Kidney epithelial cell (primary cell): ENCODE measurements at places on chromosomes 6 and 20.

GRCh38 chr20:54535033-54535432 is 59.6 kb downstream of the DOK5 start:
- no peak for DNase-seq

GRCh38 chr6:109342506-109342905 is 39.8 kb downstream of the CD164 start:
- no peak for DNase-seq

DNA sequence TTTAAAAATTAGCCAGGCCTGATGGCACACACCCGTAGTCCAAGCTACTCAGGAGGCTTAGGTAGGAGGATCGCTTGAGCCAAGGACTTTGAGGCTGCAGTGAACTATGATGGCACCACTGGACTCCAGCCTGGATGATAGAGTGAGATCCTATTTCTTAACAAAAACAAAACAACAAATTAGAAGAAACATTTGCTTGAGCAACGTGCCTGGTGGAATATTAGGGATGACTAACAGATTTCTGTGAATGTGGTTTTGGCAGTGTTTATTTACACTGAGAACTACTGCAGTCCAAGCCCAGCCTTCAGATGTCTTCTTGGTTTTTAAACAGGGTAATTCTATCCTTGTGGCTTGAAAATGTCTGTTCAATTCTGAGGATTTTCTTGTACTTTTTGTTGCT is 9.2 kb downstream of the PPP1R3G start:
- DNase-seq: peak; percentile 75

DNA sequence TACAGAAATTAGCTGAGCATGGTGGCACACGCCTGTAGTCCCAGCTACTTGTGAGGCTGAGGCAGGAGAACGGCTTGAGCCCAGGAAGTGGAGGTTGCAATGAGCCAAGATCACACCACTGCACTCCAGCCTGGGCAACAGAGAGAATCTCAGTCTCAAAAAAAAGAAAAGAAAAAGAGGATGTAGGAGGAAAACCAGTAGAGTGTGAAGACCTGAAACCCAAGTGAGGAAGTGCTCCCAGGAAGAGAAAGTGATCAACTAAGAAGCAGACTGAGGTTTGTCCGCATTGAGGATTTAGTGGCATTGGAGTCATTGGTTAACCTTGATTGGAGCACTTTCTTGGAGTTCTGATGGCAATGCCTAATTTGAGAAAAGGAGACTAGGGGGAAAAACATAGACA is 20.6 kb upstream of the TASP1 start:
- no peak for DNase-seq

DNA sequence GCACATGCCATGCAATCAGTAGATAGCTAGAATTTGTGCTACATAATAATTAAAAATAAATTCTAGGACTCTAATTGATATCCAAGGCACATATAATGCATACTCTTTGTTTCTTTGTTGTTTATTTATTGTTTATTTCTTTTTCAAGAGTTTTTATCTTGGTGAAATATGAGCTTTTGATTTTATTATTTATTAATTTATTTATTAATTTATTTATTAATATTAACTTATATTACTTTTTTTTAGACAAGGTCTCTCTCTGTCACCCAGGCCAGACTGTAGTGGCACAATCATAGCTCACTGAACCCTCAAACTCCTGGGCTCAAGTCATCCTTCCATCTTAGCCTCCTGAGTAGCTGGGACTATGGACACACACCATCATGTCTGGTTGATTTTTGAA is 519.9 kb downstream of the HAO1 start:
- no peak for DNase-seq

DNA sequence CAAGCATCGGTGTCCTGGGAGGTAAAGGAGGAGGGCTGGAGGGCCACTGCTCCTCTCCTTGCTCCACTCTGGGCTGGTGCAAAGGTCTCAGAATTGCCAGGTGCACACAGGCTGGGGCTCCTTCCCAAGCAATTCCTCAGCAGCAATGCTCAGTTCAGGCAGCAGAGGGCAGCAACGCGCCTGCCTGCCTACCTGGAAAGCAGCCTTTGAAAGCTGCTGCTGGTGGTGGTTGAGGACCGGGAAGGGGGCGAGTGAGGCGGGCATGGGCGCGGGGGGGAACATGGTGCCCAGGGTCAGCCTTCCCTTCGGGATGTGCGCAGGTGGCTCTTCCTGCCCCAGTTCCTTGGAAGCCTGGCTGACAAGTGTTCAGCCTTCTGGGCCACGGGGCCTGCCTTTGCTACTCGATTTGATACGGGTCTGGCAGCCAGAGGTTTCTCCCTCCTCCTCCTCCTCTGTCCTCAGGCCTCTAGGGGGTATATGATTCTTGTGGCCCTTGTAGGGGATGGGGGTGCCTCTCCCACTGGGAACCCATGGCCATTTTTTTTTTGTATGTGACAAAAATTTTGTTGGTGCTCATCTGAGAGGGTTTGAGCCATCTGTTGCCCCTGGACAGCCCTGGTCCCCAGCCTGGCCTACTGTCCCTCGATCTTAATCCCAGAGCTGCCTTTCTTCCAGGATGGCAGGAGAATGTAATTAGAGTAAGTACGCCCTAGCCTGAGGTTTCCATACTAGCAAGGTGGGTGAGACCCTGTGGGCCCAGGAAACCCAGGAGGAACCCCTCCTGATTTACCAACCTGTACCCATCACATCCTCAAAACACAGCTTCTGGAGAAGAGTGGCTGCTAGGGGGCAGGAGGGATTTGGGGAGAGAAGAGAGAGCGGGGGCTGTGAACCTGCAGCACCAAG is 20.1 kb downstream of the MRPS18A start:
- no peak for DNase-seq

DNA sequence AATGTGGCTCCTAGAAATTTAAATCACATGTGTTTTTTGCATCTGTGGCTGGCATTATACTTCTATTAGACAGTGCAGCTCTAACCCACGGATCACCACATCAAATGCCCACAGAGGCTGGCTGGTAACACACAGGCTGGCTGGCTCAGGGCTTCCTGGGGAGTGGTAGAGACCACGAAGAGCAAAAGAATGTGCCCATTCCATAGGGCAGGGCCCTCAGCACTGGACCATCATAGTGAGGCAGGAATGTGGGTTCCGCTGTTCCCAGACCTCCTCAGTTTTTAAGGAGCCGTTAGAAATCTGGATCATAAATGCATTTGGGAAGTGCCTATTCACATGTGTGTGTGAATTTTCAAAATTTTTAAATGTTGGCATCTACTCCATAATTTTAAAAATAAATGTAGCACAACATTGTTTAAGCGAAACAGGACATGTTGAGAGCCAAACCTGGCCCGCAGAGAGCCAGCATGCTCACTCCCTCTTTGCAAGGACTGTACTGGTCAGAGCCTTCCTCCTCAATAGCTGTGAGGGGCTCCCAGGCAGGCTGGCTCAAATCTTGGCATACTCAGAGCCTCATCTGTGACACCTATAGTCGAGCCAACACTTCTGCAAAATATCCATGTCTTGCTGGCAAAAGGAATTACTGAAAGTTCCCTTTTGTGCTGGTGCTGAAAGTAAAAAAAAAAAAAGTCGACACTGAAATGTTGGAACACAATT is 190.5 kb downstream of the FNDC1 start:
- no peak for DNase-seq

- no peak for DNase-seq
These were observed 9.8 kb upstream of the TOX2 start for GRCh38 chr20:43904827-43905177.

- DNase-seq: no peak
These were observed 775.8 kb upstream of the FLRT3 start for GRCh38 chr20:15113144-15113773.

GRCh38 chr6:154157082-154157481 is 118.0 kb downstream of the OPRM1 start:
- DNase-seq: no peak

DNA sequence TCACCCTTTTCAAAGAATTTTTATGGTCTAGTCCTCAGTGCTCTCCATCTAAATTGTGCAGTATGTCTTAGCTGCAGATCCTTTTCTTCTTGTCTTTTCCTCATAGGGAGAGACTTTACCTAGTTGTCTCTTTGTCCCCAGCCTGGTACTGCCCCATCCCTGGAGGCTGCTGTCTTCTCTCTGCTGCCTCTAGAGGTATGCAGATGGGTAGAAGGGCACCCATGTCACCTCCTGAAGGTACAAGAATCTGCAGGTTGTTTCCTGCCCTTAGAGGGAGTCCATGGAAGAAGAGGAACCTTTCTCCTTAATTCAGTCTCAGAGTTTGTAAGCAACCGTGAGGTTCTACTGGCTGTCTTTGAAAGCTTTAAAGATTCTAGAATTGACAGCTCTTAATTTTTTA is 39.1 kb downstream of the MCM8 start:
- DNase-seq: no peak

DNA sequence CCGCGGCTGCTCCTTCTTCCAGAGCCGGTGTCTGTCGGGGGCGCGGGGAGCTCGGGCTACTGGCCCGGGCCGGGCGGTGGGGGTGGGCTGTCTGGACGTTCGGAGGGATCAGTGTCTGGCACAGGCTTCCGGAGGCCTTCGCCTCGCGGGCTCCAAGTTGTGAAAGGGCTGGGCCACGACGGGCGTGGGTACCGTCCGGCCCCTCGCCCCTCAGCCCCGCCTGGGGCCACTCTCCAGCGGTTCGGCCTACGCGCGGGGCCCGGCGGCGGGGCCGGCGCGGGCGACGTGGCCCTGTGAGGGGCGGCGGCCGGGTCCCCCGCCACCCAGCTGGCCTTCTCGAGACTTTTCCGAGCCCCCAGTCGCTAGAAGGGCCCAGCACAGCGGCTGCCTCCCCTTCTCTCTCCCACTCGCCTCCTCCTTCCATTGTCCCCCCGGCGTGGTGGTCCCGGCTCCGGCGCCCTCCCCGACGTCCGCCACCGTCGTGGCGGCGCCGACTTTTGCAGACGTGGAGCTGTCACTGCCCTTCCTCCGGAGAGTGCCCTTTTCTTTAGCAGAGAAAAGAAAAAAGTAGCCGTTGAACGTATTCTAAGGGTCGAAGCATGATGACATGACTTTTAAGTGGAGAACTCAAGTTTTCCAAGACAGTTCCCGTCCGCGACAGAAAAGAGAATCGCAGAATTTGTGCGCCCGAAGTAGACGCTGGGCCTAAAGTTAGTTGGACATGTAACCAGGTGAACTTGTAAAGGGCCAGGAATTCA is 571 bp downstream of the ITCH start:
- no peak for DNase-seq

- DNase-seq: no peak
These were observed 15.5 kb downstream of the BHLHE23 start for GRCh38 chr20:62991196-62991807.
